ENCODE measurements at places on chromosomes 16 and 17.

GRCh38 chr17:45262516-45263476 is 902 bp upstream of the SPATA32 start:
- no peak for DNase-seq

GRCh38 chr16:56789360-56789759 is 59.4 kb downstream of the NUP93 start:
- peak; percentile 43 for DNase-seq

GRCh38 chr16:30022887-30023286 is at the start of gene C16orf92:
C16orf92 (plus strand) TSS chr16:30023198; CDS start chr16:30023341, 143 bp downstream.
- DNase-seq = no peak

DNA sequence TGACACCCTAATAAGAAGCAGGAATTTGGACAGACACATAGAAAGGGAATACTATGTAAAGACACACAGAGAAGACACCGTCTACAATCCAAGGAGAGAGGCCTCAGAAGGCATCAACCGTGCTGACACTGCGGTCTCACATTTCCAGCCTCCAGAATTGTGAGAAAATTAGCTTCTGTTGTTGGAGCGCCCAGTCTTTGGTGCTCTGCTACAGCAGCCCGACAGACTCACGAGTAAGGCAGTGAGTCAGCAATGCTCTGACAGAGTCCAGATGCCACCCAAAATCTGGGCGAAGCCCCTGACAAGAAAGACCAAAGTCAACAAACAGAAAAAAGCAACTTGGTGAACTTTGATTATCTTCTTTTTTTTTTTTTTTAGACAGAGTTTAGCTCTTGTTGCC is 32.5 kb upstream of the RAI1 start:
- no peak for DNase-seq

- DNase-seq = no peak
Measured at GRCh38 chr16:19817875-19818274, 66.8 kb downstream of the GPRC5B start.

- DNase-seq = peak; percentile 14
Measured at GRCh38 chr16:17173281-17173680, 297.5 kb downstream of the XYLT1 start.

DNA sequence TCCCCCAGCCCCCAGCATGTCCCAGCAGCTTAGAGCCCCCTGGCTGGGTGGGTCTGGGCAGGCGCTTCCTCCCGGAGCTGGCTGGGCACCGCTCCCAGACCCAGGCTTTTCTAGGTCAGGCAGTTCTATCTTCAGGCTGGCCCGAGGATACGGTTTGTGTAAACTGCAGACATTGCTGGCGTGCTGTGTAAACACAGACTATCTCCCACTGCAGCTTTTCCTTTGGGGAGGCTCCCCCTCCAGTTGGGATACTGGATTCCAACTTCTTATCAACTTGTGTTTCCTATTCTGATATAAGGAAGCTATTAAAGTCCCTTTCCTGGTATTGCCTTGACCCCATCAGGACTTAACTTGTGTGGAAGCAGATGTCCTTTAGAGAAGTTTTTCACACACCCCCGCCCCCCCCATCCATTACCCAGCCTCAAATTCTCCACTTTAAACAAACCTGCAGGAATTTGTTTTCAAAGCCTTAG is 18.3 kb upstream of the GNA13 start:
- no peak for DNase-seq

GRCh38 chr16:47461598-47462266 is 601 bp downstream of the PHKB start:
- DNase-seq = peak; percentile 49

- DNase-seq = no peak
Measured at GRCh38 chr16:4111748-4112696, 4.2 kb downstream of the ADCY9 start.

- no peak for DNase-seq
Measured at GRCh38 chr16:89443727-89444084, 46.7 kb downstream of the ANKRD11 start.

GRCh38 chr17:80270836-80271235 is 10.2 kb downstream of the RNF213 start:
- peak; percentile 74 for DNase-seq

DNA sequence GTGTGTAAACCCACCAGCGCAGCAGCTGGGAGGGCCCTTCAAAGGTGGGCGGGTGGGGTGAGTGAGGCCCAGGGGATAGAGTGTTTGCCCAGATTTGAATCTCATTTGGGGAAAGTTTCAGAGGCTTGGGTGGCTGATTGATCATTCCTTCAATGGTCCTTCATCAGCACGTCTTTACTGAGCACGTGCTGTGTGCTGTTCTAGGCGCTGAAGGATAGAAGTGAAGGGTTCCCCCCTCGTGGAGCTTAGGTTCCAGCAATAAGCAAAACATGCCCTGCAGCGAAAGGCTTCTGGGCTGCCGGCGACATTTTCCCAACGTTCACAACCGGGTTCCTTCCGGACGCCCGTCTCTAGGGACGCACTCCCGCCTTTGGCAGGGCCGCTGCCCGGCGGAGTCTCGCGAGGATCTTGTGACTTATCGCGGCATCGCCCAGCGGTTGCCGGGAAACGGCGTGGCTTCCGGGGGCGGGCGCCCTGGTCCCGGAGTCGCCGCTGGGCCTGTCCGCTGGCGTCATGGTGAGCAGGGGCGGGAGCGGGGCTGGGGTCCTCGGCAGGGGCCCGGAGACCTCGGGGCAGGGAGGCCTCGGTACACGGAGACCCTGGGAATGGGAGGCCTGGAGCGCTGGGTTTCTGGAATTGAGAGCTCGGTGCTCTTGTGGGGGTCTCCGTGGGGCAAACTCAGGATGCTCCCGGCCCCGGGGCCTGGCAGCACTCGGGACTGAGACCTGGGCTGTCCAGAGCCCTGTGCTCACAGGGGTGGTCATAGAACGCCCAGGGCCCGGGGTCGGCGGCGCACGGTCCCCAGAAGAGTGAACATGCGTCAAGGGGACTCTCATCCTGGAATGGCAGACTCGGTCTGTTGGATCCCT is 3.2 kb upstream of the DBNDD1 start:
- peak; percentile 92 for DNase-seq

DNA sequence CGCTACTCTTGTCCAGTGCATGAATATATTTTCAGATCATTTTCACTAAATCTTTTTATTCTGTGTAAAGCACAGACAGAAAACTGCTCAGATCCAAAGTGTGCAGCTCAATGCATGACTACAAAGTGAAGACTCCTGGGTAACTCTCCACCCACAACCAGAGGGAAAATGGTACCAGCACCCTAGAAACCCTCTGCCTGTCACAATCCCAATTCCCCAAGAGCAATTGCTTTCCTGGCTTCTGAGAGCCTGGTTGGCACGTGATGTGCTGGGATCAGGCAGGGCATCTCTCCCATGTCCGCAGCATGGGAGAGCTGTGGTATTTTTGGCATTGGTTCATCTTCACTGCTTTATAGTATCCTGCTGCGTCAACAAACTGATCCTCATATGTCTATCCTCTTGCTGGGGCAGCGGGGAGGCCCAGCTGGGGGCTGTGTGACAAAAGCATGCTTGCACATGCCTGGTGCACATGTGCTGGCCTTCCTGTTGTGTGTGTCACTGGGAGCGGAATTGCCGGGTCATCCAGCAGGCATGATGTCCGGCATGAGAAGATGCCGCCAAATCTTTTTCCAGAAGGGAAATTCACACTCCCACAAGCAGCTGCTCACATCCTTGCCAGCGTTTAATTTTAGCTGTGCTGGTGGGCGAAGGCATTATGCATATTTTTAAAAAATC is 278.9 kb upstream of the FOXF1 start:
- no peak for DNase-seq

GRCh38 chr17:17215575-17215974 is 9.4 kb upstream of the PLD6 start:
- no peak for DNase-seq

GRCh38 chr17:6023036-6023831 is 46.9 kb upstream of the WSCD1 start:
- no peak for DNase-seq

DNA sequence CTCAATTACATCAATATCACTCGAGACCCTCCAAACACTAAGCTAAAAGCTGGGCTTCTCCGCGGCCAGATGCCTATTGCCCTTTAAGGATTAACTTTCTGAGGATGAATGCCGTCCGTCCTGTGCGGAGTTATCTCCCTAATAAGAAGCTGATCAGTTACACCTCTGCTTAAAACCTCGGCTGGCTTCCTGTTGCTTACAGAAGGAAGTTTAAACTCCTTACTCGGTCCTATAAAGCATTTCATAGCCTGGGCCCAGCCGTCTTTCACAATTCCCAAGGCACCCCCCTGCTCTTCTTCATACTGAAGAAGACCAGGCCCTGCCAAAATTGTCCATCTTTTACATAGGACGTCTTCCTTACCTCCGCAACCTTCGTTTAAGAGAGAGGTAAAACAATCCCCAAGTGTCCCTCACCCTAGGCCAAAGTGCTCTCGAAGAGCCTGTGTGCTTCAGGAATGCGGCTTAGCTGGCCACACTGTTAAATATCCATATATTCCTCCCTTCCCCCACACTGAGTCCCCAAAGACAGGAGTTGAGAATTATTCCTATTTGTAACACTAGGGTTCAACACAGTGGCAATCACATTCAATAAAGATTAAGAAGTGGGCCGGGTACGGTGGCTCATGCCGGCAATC is 112.6 kb upstream of the IRX5 start:
- no peak for DNase-seq

DNA sequence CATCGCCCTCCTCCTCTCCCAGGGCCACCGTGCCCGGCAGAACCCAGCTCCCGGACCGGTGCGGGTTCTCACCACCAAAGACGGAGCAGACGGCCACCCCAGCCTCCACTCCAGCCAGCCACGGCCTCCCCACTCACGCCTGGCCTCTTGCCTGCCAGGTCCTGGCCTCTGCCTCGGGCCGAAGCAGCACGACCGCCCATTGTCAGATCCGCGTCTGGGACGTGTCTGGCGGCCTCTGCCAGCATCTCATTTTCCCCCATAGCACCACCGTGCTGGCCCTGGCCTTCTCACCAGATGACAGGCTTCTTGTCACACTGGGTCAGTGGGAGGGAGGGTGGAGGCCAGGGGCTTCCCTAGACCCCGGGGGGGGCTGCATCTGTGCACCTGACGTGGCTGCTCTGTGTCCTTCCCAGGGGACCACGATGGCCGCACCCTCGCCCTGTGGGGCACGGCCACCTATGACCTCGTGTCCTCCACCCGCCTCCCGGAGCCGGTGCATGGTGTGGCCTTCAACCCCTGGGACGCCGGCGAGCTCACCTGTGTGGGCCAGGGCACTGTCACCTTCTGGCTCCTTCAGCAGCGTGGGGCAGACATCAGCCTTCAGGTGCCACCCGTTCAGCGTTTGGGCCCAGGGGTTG is 6.6 kb upstream of the RHOT2 start:
- DNase-seq = no peak

GRCh38 chr17:63267846-63268245 is 178.3 kb downstream of the CYB561 start:
- DNase-seq = no peak

- DNase-seq = no peak
Measured at GRCh38 chr16:20072146-20072873, 1.4 kb downstream of the GPR139 start.

GRCh38 chr17:63918305-63918704 is 334 bp downstream of the GH1 start:
- DNase-seq = no peak

- no peak for DNase-seq
Measured at GRCh38 chr16:3979070-3979469, 98.6 kb upstream of the CREBBP start.

GRCh38 chr17:58282442-58282841 is 1.7 kb upstream of the MPO start:
- no peak for DNase-seq

- no peak for DNase-seq
Measured at GRCh38 chr17:58517378-58517927, 3.0 kb upstream of the MTMR4 start.

DNA sequence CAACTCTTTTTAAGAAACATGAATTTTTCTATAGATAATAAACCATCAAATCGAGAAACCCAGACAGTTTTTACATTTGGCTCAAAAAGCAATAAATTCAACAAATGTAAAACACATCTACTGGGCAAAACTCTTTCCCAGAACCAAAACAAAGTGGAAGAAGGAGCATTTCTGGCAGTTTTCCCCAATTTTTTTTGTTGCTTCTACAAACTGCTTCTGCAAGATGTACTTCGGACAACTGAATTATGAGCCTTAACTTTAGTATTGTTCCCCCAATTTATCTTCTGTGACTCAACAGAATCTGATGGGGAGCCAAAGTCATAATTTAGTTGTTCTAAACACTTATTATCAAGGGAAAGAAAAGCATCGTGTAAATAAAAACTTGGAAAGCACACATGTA is 1047.2 kb downstream of the CDH11 start:
- DNase-seq = no peak

- DNase-seq = no peak
Measured at GRCh38 chr17:82330322-82331239, 3.0 kb downstream of the SECTM1 start.

GRCh38 chr16:70399951-70400350 is 38.9 kb downstream of the ST3GAL2 start:
- DNase-seq = no peak

GRCh38 chr17:30299000-30299399 is 7.3 kb upstream of the BLMH start:
- DNase-seq = no peak

GRCh38 chr17:67246403-67246652 is 1.3 kb upstream of the HELZ start:
- no peak for DNase-seq

- DNase-seq = no peak
Measured at GRCh38 chr17:17114592-17115225, 72.5 kb downstream of the MPRIP start.

DNA sequence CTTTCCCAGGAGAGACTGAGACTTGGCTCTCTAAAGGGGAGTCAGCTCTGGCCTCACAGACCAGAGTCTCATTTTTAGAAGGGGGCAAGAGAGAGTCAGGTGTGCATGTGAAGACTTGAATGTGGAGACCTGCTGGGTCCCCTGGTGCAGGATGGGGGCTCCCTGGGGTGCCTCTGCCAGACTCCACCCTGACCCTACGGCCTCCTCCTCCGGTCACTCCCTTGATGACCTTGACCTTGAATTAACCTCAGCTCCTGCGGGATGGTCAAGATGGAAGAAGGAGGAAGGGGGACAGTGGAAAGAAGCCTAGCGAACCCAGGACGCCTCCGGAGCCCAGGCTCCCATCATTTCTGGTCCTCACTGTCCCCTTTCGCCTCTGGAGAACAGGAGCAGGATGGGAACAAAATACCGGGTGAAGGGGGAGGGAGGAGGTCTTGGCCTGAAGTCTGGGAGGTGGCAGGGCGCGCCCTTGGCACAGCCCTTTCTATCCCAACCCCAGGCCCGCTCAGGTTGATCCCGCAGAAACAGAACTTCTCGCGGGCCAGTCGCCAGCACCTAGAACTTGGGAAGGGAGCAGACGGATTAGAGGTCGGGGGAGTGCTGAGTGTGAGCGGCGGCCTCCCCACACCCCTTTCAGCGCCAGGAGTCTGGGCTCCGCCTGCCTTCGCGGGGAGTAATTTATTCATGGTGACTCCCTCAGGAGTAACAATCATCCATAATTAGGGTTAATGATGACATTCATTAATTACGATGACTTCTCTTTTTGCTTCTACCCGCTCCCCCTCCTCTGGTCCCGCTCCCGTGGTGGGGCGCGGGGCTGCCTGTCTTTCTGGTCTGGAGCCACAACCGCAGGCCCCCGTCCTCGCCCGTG is 1.6 kb downstream of the STAC2 start:
- DNase-seq = no peak

Measured in activated CD4-positive, alpha-beta T cell treated with anti-CD3 and anti-CD28 coated beads, Interleukin-10, Interleukin-2, amounts not matched to agents 100 ng/mL and 50 ng/mL, durations not matched to agents 16 hours and 8 hours (primary cell).